ENCODE measurements at places on chromosomes 5 and 9. TPM values are rescaled to one million over a fixed set of nuclear protein-coding genes. Genes with fewer than 3 reads are reported as not detected.

GRCh38 chr5:22242532-22242931 is 610.6 kb downstream of the CDH12 start:
- no peak overlapping the region for H3K4me3 ChIP-seq
- DNase-seq: no peak
- no peaks in the 10 kb centered on the region for H3K36me3 ChIP-seq
- H3K27ac ChIP-seq: no peak overlapping the region
- no peaks in the 10 kb centered on the region for H3K27me3 ChIP-seq

DNA sequence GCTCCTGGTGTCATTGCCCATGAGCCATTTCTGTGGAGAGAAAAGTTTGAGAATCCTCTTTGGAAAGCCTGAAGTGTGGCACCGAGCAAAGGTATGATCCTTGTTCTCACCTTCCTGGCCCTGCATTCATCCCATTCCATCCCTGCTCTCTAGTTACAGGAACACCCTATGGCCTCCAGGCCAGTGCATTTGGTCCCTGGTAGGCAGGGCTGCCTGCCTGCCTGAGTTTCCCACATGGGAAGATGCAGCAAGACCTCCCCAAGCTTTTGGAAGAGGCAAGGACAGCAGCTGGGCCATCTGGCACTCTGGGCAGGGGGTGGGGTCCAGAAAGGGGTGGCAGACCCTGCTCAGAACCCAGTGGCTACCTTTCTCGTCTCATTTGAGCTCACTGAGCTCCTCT is 24.5 kb downstream of the IGIP start:
- no peak overlapping the region for H3K27ac ChIP-seq
- H3K4me1 ChIP-seq: peaks cover 9% of the 10 kb centered on the region
- no peak overlapping the region for H3K4me3 ChIP-seq
- DNase-seq: no peak

DNA sequence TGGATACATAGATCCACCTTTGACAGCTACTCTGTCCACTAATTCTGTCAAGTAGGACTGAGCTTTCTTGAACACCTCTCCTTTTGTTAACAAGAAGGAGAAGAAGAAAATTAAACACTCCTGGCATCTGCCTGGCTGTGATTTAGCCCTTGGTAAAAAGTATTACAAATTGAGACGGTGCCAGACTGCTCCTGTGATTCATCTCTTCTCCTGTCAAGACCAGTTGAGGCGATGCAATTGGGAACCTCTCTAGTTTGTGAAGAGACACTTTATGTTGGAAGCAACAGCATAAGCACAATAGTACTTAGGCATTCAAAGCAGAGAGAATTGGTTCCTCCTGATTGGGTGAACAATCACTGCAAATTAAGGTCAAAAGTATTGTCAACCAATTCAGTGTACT is 72.7 kb downstream of the GHR start:
- DNase-seq: no peak
- no peaks in the 10 kb centered on the region for H3K4me1 ChIP-seq
- no peaks in the 10 kb centered on the region for H3K36me3 ChIP-seq
- no peaks in the 10 kb centered on the region for H3K27me3 ChIP-seq
- H3K27ac ChIP-seq: no peak overlapping the region

DNA sequence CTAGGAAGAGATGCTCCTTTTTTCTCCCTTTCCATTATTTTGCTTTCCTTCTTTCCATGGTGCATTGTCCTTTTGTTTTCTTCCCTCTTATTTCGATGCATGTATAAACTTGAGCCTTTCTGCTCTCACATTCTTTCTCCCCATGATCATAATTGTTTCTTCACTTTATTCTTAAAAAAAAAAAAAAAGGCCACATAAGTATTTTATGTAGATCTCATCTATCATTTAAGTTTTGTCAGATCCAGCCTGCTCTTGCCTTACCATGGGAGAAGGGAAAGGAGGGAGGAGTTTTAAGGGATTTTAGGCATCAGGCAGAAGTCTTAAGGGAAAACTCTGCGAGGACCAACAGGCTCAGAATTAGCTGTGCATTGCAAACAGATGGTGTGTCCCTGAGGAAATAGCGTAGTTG is 11.1 kb downstream of the TGFBR1 start:
- H3K27ac ChIP-seq: no peak overlapping the region
- H3K36me3 ChIP-seq: peaks cover 9% of the 10 kb centered on the region
- no peak for DNase-seq
- no peak overlapping the region for H3K4me3 ChIP-seq
- peaks cover 88% of the 10 kb centered on the region for H3K4me1 ChIP-seq
- no peaks in the 10 kb centered on the region for H3K27me3 ChIP-seq

- no peaks in the 10 kb centered on the region for H3K27me3 ChIP-seq
- H3K4me1 ChIP-seq: peaks cover 50% of the 10 kb centered on the region
- peak within 1 kb of the TSS; percentile 88 for H3K4me3 ChIP-seq
- peak; percentile 93 for DNase-seq
- peak within 1 kb of the TSS; percentile 89 for H3K27ac ChIP-seq
Observed at GRCh38 chr9:116687074-116687753, at the start of gene TRIM32. Gene TRIM32 (plus strand): TSS chr9:116687305. CDS start chr9:116697743, 10,438 bp downstream.

DNA sequence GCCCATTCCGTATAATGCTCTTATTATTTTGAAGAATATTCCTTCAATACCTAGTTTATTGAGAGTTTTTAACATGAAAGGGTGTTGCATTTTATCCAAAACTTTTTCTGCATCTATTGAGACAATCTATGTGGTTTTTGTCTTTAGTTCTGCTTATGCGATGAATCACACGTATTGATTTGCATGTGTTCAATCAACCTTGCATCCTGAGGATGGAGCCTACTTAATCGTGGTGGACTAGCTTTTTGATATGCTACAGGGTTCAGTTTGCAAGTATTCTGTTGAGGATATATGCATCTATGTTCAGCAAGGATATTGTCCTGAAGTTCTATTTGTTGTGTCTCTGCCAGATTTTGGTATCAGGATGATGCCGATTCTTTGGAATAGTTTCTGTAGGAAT is 1070.3 kb upstream of the CDH18 start:
- H3K27ac ChIP-seq: no peak overlapping the region
- no peak overlapping the region for H3K4me3 ChIP-seq
- H3K4me1 ChIP-seq: no peaks in the 10 kb centered on the region
- H3K36me3 ChIP-seq: no peaks in the 10 kb centered on the region

GRCh38 chr5:9468060-9468388 is 77.9 kb downstream of the SEMA5A start:
- H3K4me1 ChIP-seq: no peaks in the 10 kb centered on the region
- no peaks in the 10 kb centered on the region for H3K27me3 ChIP-seq
- no peaks in the 10 kb centered on the region for H3K36me3 ChIP-seq
- H3K27ac ChIP-seq: no peak overlapping the region
- no peak for DNase-seq

GRCh38 chr9:93037476-93037971 is 21.0 kb upstream of the SUSD3 start:
- no peak for DNase-seq
- peak overlapping the region; percentile 80 for H3K27ac ChIP-seq
- H3K36me3 ChIP-seq: peaks cover 8% of the 10 kb centered on the region
- peaks cover 48% of the 10 kb centered on the region for H3K4me1 ChIP-seq
- H3K27me3 ChIP-seq: no peaks in the 10 kb centered on the region

DNA sequence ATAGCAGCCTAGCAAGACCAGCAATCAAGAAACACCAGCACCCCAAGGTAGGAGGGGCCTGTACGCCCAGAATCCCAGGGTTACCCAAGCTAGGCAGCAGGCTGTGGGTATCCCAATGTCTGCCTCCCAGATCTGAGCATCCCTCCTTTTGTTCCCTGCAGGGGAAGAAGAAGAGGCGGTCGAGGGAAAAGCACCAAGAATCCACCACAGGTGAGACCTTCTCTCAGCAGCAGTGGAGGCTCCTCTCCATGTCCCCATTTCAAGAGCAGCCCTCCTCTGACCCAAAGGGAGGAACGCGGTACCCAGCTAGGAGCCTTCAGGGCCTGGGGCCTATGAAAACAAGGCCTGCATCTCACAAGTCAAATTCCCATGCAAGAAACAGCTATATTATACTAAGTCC is 28.9 kb downstream of the TCF7 start:
- peaks cover 42% of the 10 kb centered on the region for H3K36me3 ChIP-seq
- peak overlapping the region; percentile 43 for H3K27ac ChIP-seq
- H3K4me3 ChIP-seq: no peak overlapping the region
- no peaks in the 10 kb centered on the region for H3K27me3 ChIP-seq
- H3K4me1 ChIP-seq: peaks cover 58% of the 10 kb centered on the region

GRCh38 chr5:146967646-146968045 is 89.1 kb upstream of the PPP2R2B start:
- H3K4me3 ChIP-seq: no peak overlapping the region
- H3K27me3 ChIP-seq: peaks cover 1% of the 10 kb centered on the region
- no peak overlapping the region for H3K27ac ChIP-seq
- peaks cover 3% of the 10 kb centered on the region for H3K4me1 ChIP-seq
- no peaks in the 10 kb centered on the region for H3K36me3 ChIP-seq

GRCh38 chr5:69525490-69525889 is 32.9 kb downstream of the OCLN start:
- no peak overlapping the region for H3K27ac ChIP-seq
- no peaks in the 10 kb centered on the region for H3K4me1 ChIP-seq
- no peak for DNase-seq
- H3K27me3 ChIP-seq: peaks cover under 1% of the 10 kb centered on the region
- no peaks in the 10 kb centered on the region for H3K36me3 ChIP-seq
- H3K4me3 ChIP-seq: no peak overlapping the region

- no peak for DNase-seq
- no peak overlapping the region for H3K27ac ChIP-seq
- H3K27me3 ChIP-seq: peaks cover 9% of the 10 kb centered on the region
- H3K4me1 ChIP-seq: no peaks in the 10 kb centered on the region
- no peak overlapping the region for H3K4me3 ChIP-seq
- H3K36me3 ChIP-seq: no peaks in the 10 kb centered on the region
Observed at GRCh38 chr5:179243333-179243732, 101.9 kb downstream of the ADAMTS2 start.

DNA sequence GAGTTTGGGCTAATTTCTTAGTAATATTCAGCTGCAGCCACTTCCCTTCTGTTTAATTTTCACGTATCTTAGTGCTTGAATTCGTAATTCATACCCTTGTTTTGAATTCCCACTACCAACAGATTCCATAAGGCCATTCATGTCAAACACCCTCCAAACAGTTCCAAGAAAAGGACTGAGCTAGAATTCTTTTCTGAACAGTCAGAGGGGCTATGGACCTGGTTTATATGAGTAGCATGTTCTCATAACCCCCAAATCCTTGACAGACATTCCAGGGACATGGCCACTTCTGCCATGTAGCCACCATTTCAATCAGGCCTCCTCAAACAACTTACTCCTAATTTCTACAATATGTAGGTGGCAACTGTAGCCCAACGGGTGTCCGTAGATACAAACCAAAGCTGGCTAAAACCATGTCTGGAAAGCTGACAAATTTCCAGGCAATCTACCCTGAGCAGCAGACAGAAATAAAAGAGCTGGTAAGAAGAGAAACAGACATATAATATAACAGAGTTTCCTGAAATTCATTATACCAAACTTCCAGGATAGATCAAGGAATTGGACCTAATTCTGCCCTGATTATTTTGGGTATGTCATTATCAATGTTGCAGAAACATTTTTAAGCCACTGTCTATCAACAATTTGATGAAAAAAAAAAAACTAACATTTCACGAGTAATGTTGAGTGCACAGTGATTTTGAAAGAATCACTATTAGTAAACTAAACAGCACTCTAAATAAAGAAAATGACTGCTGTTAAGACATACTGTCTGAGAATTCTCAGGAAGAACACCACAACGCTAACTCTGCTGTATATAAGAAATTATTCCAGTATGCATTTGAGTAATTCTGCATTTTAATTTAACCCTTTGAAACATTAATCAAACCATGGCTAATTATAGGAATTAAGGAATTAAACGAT is 40.7 kb downstream of the EBF1 start:
- H3K4me3 ChIP-seq: no peak overlapping the region
- peaks cover 9% of the 10 kb centered on the region for H3K27me3 ChIP-seq
- no peaks in the 10 kb centered on the region for H3K4me1 ChIP-seq
- no peak for DNase-seq
- H3K27ac ChIP-seq: no peak overlapping the region

DNA sequence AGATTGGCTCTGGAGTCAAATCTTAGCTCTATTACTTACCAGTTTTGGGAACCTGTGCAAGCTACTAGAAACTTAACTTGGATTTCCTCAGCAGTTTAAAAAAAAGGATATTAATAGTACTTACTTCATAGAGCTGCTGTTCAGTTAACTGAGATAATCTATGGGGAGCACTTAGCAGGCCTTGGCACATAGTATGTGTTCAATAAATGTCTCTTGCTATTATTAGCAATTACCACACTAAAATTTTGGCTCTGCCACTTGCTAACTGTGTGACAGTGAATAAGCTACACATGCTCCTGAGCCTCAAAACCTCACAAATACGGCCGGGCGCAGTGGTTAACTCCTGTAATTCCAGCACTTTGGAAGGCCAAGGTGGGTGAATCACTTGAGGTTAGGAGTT is 55.9 kb downstream of the CDK5RAP2 start:
- no peak for DNase-seq
- no peak overlapping the region for H3K4me3 ChIP-seq
- H3K4me1 ChIP-seq: no peaks in the 10 kb centered on the region
- H3K27me3 ChIP-seq: no peaks in the 10 kb centered on the region
- peaks cover 58% of the 10 kb centered on the region for H3K36me3 ChIP-seq

- H3K4me3 ChIP-seq: no peak overlapping the region
- no peaks in the 10 kb centered on the region for H3K36me3 ChIP-seq
- no peak for DNase-seq
Observed at GRCh38 chr5:109961751-109962150, 272.0 kb downstream of the MAN2A1 start.

DNA sequence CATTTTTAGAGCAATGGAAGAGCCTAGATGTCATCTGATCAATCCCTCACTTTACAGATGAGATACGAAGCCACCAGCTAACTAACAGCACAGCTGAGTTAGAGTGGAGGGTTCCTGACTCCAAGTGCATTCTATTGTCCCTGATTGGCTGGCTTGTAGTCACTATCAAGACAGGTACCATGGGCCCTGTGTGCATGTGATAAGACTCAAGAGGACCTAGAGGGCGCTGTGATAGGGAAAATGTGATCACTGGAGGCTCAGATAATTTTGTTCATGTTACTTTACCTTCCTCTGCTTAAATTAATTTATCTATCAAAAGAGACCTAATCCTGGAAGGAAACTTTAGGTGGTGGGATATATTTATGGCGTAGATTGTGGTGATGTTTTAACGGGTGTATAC is 19.5 kb upstream of the SNAPC3 start:
- no peak overlapping the region for H3K27ac ChIP-seq
- peaks cover 1% of the 10 kb centered on the region for H3K36me3 ChIP-seq
- no peak overlapping the region for H3K4me3 ChIP-seq
- DNase-seq: peak; percentile 34
- no peaks in the 10 kb centered on the region for H3K4me1 ChIP-seq
- H3K27me3 ChIP-seq: no peaks in the 10 kb centered on the region

The PHAX gene
- total RNA-seq: 42.8 TPM

The TLX3 gene
- total RNA-seq: not detected

The SOX30 gene
- 0.11 TPM for total RNA-seq

The GPR151 gene
- total RNA-seq: not detected

The ITGA1 gene
- total RNA-seq: 5.1 TPM

The ASS1 gene
- 9.8 TPM for total RNA-seq

The CD274 gene
- total RNA-seq: 13.7 TPM

The LCN2 gene
- total RNA-seq: not detected

The SPATA31E1 gene
- not detected for total RNA-seq

The NAIF1 gene
- 8.4 TPM for total RNA-seq

The TAF1L gene
- not detected for total RNA-seq

The ANKRD33B gene
- total RNA-seq: 13.6 TPM

The IL9 gene
- total RNA-seq: not detected

The PCDHA4 gene
- not detected for total RNA-seq
